ENCODE measurements at places on chromosomes 2 and 18.

- no peak for DNase-seq
These were observed 478.6 kb upstream of the ACVR2A start for GRCh38 chr2:147366279-147366678.

DNA sequence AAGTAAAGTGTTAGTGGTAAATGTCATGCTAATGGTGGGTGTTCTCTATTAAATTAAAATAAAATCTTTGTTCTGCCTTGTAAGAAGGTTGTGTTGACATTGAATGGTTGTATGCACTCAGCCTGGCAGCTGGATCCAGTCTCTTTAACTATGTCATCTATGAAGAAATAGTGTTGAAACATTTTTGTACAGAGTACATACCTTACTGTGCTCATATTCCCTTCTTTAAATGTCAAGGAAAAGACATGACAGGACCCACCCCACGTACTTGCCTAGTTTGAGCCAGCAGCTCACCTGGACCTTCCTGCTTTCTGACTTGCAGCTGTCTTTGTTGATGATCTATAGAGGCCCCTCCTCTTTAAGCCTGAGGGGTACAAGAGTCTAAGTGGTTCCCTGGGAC is 85.6 kb upstream of the ST3GAL5 start:
- no peak for DNase-seq

DNA sequence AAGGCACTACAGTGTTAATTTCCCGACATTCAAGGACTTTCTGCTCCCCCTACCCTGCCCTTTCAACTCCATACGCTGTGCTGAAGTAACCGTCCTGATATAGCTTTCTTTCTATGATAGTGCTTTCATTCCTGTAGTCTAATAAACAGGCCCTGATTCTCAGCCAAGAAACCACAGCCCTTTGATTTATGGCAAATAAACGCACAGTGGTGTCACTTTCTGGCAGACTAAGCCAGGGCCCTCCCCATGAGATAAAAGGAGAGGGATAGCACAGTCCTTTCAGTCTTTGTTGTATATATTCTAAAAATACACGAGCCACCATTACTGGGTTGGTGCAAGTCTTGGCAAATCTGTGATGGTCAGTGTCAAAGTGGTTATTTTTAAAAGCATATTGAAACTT is 291.2 kb downstream of the ALPK2 start:
- peak; percentile 96 for DNase-seq

DNA sequence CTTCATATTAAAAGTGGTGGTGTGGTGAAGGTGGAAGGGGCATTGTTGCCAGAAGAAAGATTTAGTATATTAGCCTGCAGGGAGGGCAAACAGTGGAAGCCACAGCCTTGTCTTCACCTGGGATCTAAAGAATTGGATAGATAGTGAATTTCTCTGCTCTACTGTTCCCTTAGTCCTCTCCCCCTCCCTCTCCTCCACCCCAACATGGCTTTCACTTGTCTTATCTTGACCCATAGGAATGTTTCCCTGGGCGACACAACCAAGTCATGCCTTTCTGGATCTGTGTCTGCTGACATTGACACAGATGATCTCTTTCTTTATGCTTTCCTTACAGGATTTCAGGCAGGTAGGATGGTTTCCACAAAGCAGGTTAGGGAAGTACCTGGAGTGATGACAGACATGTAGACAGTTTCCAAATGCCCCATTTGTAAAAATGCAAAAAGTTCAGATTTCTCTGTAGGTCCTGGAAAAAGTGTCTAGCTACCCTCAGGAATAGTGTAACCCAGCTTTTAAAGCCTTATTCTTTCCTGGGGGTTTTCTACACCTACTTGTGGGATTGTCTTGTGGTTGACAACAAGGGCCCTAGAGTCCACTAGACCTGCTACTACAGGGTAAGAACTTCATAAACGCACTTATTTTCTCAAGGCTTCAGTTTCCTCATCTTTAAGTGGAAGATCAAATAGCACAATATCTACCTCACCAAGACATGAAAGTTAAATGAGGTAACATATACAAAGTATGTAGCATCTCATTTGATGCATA is 184.2 kb upstream of the SP5 start:
- DNase-seq = no peak

- no peak for DNase-seq
These were observed 185.4 kb downstream of the TFCP2L1 start for GRCh38 chr2:121099329-121100290.

GRCh38 chr2:75361486-75361885 is 162.2 kb upstream of the TACR1 start:
- DNase-seq = no peak

DNA sequence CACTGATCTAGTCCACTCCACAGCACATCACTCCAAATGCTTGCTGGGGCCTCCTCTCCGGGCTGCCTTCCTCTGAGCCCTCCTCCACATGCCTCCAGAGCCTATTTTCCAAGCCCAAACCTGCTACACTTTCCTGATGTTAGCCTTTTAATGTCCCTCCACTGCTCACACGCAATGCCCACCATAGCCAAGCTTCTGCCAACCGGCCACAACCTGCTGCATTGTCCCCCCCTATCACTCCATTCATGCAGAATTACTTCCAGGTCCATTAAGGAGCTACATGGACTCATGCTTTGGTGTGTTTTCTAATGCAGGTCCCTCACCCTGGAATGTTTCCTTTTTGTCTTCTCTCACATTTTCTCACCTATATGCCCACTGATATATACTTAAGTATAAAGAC is 129.3 kb downstream of the MARCHF4 start:
- DNase-seq = no peak

- DNase-seq = no peak
These were observed at the start of gene SLC9A2 for GRCh38 chr2:102619414-102620319. Gene SLC9A2, plus strand, starts transcription at chr2:102619553. Its CDS starts 296 bp downstream, at chr2:102619849.

DNA sequence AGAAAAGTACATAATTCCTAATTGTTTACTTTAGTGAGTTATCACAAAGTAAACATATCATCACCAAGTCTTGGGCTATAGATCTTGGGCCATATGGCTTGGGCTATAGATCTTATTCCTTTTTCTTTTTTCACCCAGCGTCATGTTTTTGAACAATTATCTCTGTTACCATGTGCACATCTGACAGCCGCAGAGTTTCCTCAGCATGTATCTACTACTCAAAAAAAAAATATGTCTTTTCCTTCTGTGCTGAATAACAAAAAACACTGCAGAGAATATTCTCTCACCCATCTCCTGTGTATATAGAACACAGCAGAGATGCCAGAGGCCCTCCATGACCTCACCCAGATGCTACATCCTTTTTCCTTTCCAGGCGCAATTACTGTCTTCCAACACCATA is 76.2 kb upstream of the MYO3B start:
- DNase-seq = no peak

DNA sequence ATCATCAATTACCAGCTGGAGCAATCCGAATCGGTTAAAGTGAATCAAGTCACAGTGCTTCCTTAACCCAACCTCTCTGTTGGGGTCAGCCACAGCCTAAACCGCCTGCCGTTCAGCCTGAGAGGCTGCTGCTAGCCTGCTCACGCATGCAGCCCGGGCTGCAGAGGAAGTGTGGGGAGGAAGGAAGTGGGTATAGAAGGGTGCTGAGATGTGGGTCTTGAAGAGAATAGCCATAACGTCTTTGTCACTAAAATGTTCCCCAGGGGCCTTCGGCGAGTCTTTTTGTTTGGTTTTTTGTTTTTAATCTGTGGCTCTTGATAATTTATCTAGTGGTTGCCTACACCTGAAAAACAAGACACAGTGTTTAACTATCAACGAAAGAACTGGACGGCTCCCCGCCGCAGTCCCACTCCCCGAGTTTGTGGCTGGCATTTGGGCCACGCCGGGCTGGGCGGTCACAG is 496 bp upstream of the ITGA4 start:
- peak; percentile 38 for DNase-seq

DNA sequence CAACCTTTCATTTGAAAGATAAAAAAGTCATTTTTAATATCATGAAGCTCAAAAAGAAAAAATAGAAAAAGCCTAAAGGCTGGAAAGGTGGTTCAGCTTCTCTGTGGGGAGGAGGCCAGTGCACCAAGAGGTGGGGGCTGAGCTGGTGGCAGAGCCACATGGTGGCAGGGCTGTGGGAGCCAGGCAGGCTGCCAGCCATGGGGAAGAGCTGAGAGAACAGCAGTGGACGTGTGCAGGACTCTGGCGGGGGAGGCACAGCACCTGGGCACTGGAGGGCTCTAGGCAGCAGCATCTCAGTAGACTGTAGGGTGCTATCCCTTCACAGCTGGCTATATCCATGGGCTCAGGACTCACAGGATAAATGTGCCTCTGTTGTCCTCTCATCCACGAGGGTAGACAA is 47.8 kb downstream of the STK25 start:
- DNase-seq = no peak

GRCh38 chr2:1494257-1494656 is 81.0 kb downstream of the TPO start:
- no peak for DNase-seq

- DNase-seq = no peak
These were observed 173.2 kb downstream of the GFPT1 start for GRCh38 chr2:69213782-69214181.

DNA sequence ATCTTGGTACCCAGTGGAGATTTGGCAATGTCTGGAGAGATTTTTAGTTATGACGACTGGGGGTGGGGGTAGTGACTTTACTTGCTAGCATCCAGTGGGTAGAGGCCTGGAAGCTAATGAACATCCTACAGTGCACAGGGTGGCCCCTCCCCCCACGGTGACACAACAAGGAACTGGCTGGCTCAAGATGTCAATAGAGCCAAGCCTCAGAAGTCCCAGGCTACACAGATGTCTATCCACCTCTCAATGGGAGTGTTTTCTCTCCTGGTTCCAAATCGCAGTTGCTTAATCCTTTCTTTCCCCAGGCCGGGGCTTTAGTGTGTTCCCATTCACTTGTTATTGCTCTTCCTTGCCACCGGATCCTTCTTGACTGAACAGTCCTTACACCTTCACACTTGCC is 9.3 kb upstream of the CCBE1 start:
- no peak for DNase-seq

- no peak for DNase-seq
These were observed 1.9 kb upstream of the SIX2 start for GRCh38 chr2:45011121-45011520.
